ENCODE measurements at places on chromosomes 4 and X. TPM values are rescaled to one million over a fixed set of nuclear protein-coding genes. Genes with fewer than 3 reads are reported as not detected.

The IQSEC2 gene
- total RNA-seq = 21.3 TPM

The RAB41 gene
- total RNA-seq = not detected

The EFHC2 gene
- total RNA-seq = 0.91 TPM

The SHOX gene
- not detected for total RNA-seq

The TEX13D gene
- not detected for total RNA-seq

The TMEM165 gene
- 109 TPM for total RNA-seq

The ASB9 gene
- total RNA-seq = 25.4 TPM

The RTL9 gene
- total RNA-seq = 0.03 TPM

The AWAT2 gene
- not detected for total RNA-seq

The MSANTD1 gene
- total RNA-seq = 0.55 TPM

The SMIM31 gene
- total RNA-seq = not detected

The SCD5 gene
- total RNA-seq = 16.6 TPM

The EXOC1L gene
- total RNA-seq = not detected

The KLB gene
- not detected for total RNA-seq

The FAM47E gene
- 0.38 TPM for total RNA-seq

The PYURF gene
- total RNA-seq = 233 TPM

The CFAP97 gene
- 55.3 TPM for total RNA-seq

The SMR3B gene
- total RNA-seq = not detected

The SPP1 gene
- total RNA-seq = 130 TPM

The BEX1 gene
- total RNA-seq = 22.1 TPM
